Urothelium cell line (cell line): ENCODE measurements at places on chromosomes 4 and X.
A peak's percentile ranks its signal among the peaks of the same experiment; 100 is the strongest.

DNA sequence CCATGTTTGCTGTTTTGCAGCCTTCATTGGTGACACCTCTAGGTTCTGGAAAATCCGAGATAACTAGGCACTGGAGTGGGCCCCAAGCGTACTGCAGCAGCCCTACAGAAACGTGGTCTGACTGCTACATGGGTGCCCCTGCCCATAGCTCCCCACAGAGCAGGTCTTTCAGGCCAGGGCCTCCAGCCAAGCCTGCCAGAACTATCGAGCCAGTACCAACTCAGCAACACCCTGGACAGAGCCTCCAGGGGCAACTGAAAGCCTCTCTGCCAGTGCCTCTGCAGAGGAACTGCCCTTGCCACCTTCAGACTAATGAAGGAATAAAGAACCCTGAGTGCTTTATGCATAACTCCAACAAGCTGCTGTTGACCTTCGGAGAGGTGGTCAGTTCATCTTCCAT, 111.1 kb upstream of the PPP3CA start:
- DNase-seq, result no peak

- DNase-seq, result no peak
Observed at GRCh38 chrX:81336455-81337152, 134.7 kb downstream of the SH3BGRL start.

- DNase-seq, result no peak
Observed at GRCh38 chr4:35216636-35217035, 1027.7 kb downstream of the ARAP2 start.

GRCh38 chrX:65451663-65452062, 82.9 kb downstream of the LAS1L start:
- DNase-seq, result peak; percentile 31

- no peak for DNase-seq
Observed at GRCh38 chr4:10809905-10810304, 125.3 kb upstream of the CLNK start.

DNA sequence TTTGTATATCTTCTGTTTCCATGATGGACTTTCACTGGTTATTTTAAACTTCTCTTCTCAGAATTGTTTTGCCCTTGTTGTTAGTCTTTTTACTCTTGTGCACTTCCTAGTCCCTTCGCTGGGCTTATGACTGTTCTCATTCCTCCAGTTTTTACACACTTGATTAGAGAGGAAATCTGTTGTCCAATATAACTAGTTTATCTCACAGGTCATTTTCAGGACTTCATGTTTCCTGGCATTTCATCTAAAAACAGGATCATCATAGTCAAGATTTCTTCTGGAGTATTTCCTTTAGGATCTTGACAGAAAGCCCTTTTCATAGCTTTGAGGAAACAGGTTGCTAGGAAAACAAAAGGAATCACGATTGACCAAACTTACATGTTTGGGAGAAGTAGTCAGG, 3.0 kb downstream of the FNIP2 start:
- DNase-seq, result no peak

GRCh38 chr4:30917946-30918345, 197.8 kb downstream of the PCDH7 start:
- no peak for DNase-seq

GRCh38 chr4:163976588-163976987, 482.1 kb downstream of the TMA16 start:
- DNase-seq, result no peak

- no peak for DNase-seq
Observed at GRCh38 chrX:150487369-150488094, 80.9 kb upstream of the MTM1 start.

- DNase-seq, result no peak
Observed at GRCh38 chr4:116229420-116229819, 856.0 kb downstream of the TRAM1L1 start.

DNA sequence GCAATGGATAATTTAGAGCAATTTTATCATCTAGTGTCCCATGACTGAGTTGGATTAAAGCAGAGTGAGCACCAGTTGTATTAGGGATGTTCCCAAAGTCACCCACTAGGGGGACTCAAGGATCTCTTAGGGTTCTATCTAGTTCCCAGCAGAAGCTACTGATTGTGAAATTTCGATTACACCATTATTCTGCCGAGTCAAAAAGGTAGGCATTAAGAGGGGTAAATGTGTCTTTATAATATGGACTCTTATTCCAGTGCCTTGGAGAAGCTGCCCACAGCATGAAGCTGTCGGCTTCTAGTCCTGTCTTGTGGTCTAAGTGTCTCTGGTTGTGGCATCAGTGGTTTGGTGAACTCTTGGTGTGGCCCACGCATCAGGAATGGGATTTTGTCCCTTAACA, 53.3 kb downstream of the RGS12 start:
- peak; percentile 59 for DNase-seq

- no peak for DNase-seq
Observed at GRCh38 chrX:155215443-155216178, 649 bp upstream of the VBP1 start.

- no peak for DNase-seq
Observed at GRCh38 chr4:24963277-24963676, 50.4 kb upstream of the CCDC149 start.

GRCh38 chrX:42117318-42117717, 194.0 kb upstream of the CASK start:
- DNase-seq, result no peak

DNA sequence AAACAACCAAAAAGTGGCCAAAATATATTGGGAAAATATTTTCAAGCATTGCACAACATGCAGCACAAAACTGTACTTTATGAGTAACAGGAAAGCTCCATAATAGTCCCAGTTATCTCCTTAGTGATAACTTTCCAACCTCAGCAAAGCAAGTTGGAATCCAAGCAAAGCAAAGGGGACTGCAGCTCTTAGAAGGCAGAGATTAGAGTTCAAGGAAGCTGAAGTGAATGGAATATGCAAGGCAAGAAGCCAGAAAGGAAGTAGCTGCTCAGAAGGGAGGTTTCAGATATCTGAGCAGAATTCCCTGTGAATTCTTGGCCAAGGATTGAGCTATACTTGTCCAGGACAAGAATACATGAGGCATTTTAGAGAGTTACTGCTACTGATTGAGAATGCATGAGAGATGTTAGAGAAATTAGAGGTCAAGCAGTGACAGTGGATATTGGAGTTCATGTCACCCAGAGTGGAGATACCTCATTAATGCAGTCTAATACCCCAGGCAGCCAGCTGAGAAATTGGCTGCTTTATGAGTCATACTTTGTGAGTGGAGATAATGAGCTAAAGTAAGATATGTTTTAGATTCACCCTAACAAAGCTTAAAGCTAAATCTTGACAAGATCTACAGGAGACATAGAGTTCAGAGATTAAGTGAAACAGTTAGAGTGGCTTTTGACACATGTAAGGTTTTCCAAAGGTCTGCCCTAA, 102.8 kb downstream of the INPP4B start:
- no peak for DNase-seq

DNA sequence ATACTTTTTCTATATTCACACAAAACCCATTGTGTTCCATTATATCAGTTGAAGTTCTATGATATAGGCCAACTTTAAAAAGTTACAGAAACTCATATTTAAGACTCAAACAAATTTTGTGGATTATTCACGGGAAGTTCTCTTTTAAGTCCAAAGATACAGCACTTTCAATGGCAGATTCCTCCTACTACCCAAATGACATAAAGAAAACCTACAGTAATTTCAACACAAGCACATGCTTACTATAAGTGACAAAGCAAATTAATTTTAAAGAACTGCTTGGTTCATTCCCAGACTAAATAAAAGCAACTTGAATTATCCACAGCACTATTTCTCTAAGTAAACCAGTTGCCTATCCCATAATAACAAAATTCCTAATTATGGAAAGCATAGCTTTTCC, 4.1 kb downstream of the PPA2 start:
- DNase-seq, result no peak

DNA sequence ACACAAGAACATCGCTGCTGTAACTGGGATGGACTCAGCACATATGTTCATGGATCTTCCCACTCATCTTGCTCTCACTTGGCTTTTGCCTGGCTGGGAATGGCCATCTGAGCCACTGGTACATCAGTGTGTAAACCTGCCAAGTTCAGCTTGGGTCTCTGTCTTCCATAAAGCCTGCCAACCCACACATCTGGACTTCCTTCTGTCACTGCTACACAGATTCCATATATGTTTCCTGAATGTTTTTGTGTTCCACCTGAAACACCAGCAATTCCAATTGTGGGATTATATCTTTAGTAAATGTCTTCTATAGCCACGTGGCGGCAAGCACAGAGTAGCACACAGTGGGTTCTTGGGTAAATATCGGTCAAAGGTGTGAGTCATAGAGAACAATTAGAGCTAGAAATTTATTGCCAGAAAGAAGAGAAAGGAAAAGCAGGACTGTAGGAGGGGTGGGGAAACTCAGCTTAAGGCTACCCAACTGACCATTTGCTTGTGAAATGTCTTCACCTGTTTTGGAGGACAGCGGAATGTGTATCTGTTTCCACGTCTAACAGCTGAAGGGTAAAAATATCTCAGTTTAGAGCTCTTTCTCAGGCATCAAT, 125.9 kb downstream of the MFAP3L start:
- peak; percentile 58 for DNase-seq

DNA sequence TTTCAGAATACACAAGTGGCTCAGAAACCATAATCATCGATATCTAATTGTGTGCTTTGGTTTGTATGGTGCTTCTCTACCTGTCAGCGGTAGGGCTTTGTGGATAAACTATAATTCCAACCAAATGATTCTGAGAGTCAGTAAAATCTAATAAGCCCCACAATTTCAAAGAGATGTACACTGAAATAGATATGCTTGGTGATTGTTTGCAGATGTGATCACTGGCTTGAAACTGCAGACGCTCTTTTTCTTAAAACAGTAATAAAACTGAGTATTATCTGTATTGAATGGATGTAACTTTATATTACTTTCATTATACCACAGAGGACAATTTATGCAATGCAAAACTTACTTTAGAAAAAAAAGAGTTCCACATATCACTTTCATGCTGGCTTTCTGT, 198.8 kb upstream of the ANXA10 start:
- no peak for DNase-seq

- DNase-seq, result no peak
Observed at GRCh38 chr4:8472689-8473197, 32.2 kb downstream of the TRMT44 start.

DNA sequence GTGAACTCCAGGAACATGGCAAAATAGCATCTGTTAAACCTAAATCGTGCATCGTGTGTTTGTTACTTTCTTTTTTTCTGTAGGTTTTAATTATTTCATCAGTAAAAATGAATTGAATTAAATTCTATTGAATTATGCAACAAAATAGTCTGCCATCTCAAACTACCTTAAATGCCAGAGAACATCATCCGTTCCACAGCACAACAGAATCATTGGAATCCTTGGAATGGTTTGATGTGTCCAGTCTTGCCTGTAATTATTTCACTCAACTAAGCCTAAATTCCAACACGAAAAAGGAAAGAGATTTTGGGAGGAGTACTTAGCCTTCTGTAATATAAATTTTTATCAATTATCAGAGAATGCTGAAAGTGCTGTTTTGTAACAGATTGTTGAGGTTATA, 17.1 kb upstream of the SLC7A11 start:
- DNase-seq, result no peak

DNA sequence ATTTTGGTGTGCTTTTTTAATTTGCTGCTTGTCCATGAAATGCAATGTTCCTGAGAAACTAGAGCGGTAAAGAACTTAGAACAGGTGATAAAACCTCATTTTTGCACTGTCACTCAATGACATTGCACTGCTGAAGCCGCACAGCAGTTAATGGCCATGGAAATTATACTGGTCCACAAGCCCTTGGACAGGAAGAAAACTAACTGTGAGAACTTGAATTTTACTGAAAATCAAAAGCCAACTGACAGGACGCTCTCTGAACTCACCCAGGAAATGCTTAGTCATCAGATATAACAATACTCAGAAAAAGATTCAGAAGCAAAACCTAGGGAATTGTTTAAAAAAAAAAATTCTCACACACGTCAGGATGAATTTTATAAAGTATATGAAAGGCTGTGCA, 246.4 kb upstream of the SLC7A11 start:
- DNase-seq, result no peak

- DNase-seq, result peak; percentile 21
Observed at GRCh38 chr4:119559044-119559647, 69.5 kb downstream of the PDE5A start.

- no peak for DNase-seq
Observed at GRCh38 chr4:141458501-141458900, 177.9 kb upstream of the IL15 start.

GRCh38 chr4:3407171-3407771, 34.5 kb upstream of the HGFAC start:
- no peak for DNase-seq

- DNase-seq, result no peak
Observed at GRCh38 chr4:48247142-48247877, 22.3 kb downstream of the TEC start.

DNA sequence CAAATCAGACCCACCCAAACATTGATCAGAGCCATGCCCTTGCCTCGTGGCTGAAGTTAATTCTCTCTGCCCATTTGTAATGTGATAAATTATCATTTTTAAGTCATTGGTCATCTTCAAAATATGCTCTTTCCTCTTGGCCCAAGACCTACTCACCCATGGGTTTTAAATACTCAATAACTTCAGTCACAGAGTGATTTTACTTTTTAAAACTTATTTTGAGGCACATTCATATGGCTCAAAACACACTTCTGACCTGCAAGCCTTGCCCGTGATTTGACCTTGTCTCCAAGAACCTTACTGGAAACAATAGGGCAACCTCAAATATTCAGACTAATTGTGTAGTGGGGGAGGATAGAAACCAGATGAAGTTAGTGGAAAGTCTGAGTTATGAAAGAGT, 176.2 kb upstream of the LNX1 start:
- DNase-seq, result no peak

DNA sequence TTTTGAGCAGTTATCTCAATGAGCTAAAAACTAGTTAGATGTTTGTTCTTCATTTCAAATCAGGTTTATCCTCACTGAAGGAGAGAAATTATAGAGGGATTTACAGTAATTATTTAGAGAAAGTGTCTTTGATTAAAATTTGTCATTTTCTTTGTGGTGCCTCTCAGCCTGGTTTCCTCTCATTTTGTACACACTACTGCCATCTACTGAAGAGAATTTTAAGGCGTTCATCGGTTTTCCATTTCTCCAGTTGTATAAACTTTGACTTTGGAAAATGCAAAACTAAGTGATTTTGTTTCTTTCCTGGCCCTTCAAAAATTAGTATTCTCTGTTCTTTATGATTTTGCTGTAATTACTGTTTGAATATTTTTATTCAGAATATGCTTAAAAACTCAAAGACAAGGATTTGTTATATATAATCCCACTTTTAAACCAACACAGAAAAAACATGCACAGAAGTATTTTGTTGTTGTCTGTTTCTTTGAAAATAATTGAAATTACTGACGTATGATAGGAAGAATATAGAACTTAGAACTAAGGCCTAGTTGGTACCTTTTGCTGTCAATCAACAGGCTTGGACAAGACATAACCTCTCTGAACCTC, 34.4 kb upstream of the ANXA3 start:
- DNase-seq, result peak; percentile 36

- DNase-seq, result no peak
Observed at GRCh38 chrX:50635162-50635561, 164.5 kb upstream of the DGKK start.

GRCh38 chrX:154836163-154836562, 1.7 kb upstream of the SMIM9 start:
- no peak for DNase-seq

GRCh38 chrX:153941336-153942252, 2.8 kb downstream of the RENBP start:
- no peak for DNase-seq
